ENCODE measurements at places on chromosomes 13 and 19.

- peak; percentile 78 for DNase-seq
Measured at GRCh38 chr13:46334035-46334822, 52.8 kb downstream of the RUBCNL start.

- DNase-seq: peak; percentile 75
Measured at GRCh38 chr13:59318320-59318930, 845.3 kb downstream of the DIAPH3 start.

GRCh38 chr13:79457390-79457789 lies 23.6 kb upstream of the NDFIP2 start:
- DNase-seq: no peak

DNA sequence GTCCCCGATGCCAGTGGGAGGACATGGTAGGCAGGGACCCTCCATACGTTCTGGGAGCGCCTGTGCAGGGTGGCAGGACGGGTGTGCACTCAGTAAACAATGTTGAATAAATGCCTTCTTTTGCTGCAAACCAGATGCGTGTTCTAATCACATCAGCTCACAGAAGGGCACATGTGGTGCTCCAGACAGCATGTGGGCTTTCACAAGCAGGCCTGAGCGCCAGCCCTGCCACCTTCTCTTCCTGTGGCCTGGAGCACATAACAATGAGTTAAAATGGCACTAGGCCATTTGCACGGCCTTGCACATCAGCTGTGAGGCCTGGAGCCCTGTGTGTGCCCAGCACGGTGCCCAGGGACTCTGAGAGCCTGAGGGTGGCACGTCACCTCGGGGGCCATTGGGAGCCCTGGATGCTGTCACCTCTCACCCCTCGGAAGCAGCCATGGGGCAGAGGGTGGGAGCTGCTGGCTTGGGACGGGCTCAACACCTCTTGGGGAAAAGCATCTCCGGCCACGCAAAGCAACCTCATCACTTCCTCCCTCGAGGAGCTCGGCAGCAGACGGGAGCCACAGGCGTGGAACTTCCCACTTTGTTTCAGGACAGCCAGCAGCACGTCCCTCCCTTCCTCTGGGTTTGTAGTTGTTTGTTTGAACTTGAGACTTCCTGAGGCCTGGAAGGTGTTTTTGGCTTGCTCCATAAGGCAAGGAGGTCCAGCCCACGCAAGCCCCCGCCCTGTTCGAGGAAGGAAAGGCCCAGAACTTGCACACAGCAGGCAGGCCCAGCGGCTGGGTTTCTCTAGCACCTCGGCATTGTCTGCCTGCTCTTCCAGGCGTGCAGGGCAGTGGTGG lies 9.8 kb downstream of the MCF2L start:
- no peak for DNase-seq

DNA sequence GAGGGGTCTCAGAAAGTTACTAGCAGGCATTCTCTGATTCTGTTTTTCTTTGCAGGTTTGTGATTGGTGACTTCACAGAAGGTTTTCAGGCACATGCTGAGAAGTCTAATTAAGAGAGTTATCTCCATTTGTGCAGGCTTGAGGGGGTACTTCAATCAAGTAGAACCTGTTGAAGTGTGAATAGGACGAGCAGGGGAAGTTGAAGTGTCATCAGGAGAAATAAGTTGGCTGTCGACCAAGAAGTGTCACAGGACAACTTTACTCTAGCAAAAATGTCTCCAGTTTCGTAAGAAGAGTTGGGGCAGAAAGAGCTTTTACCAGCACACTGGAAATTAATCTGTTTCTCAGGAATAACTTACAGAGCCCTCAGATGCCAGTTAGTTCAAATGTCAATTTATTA lies 576.5 kb upstream of the SLITRK5 start:
- DNase-seq: peak; percentile 7

- DNase-seq: no peak
Measured at GRCh38 chr13:109680288-109680687, 106.1 kb downstream of the IRS2 start.

DNA sequence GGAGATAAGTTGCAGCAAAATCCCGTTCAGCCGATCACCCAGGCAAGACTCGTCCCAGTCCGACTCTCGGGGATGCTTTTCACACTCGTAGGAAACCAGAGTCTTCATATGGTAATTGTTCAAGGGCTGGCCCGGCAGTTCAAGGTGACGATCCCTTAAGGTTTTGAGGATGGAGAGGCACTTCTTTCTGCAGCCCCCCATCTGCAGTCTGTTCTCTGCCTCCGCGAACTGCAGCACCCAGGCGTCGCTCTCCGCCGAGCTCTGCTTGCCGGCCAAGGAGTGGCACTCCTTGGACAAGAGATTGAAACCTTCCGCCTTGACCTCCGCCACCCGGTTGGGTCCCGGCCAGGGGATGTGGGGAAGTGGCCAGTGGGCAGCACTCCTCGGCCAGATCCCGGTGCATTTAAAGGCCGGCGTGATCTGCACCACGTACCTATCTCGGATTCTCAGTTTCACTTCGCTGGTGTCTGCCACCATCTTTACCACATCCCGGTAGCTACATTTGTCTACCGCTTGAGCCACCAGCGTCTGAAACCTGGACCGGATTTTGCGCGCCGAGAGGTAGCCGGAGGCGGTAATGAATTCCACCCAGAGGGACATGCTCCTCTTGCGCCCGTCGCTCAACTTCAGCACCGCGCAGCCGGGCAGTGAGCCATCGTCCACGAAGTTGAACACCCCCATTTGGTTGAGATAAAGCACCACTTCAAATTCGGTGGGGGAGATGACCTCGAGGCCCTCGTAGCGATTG lies 1.1 kb downstream of the MAB21L1 start:
- no peak for DNase-seq

DNA sequence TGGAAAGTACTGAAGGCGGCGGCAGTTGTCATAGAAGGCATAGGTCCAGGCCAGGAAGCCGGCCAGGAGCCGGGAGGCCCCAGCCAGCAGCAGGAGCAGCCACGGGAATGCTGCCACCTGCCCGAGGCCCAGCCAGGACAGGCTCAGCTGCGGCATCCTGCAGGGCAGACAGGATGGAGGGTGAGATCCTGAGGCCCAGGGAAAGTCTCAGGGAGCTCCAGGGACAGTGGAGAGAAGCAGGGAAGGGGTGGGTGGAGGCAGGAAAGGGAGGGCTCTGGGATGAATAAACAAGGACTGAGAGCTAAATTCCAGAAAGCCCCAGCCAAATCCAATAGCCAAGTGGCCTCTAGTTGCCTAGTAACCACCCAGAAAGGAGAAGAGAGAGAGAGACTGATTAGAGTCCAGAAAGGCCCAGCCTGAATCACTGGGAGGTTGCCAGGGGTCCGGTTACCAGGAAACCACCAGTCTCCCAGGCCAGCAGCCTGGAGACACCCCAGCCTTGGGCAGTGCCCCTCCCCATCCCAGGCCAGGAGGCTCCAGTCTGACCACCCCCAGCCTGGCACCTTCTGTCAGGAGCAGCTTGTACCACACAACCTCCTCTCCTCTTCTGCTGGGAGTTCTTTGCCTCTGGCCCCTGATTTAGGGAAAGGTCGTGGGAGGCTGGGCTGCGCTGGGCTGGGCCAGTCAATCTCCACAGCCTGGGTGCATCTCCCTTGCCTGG lies 7.5 kb upstream of the OR10H5 start:
- no peak for DNase-seq

DNA sequence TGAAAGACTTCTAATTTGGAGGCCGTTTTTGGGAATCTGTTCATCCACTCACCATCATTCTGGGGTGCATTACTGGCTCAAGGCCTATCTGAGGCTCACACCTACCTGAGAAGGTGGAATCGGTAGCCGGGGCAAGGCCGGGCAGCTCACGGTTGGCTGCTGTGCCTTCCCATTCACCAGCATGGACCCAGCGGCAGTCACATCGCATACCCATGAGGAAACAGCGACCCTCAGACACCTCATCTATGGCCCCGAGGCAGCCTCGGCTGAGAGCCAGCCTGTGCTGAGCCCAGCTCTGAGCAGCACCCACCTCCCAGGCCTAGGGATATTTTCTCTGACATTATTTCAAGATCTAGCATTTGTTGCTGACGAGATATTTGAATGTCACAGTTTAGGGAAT lies 130.5 kb downstream of the ATP11A start:
- DNase-seq: no peak

DNA sequence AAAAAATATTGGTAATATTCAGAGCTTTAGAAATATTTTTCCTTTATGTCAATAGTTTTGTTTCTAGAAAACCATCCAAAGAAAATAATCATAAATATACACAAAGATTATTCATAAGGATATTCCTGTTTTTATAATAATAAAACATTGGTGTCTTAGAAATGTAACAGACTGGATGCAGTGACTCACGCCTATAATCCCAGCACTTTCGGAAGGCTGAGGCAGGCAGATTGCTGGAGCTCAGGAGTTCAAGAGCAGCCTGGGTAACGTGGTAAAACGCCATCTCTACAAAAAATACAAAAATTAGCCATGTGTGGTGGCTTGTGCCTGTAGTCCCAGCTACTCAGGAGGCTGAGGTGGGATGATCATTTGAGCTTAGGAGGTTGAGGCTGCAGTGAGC lies 106.8 kb downstream of the DHRS12 start:
- DNase-seq: no peak

- peak; percentile 50 for DNase-seq
Measured at GRCh38 chr13:53200498-53201453, 172.2 kb downstream of the OLFM4 start.

DNA sequence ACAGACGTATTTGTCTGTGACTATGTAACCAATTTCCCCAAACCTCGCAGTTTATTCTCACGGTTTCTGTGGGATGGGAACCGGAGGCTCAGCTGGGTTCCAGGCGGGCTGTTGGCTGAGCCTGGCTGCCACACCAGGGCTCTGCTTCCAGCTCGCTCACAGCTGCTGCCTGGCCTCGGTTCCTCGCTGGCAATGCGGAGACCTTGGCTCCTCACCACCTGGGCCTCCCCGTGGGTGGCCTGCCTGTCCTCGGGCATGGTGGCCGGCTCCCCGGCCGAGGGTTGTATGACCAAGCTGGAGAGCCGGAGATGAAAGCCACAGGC lies 218.9 kb upstream of the MAB21L1 start:
- no peak for DNase-seq

GRCh38 chr19:41377977-41378709 lies 1.8 kb downstream of the TMEM91 start:
- no peak for DNase-seq

DNA sequence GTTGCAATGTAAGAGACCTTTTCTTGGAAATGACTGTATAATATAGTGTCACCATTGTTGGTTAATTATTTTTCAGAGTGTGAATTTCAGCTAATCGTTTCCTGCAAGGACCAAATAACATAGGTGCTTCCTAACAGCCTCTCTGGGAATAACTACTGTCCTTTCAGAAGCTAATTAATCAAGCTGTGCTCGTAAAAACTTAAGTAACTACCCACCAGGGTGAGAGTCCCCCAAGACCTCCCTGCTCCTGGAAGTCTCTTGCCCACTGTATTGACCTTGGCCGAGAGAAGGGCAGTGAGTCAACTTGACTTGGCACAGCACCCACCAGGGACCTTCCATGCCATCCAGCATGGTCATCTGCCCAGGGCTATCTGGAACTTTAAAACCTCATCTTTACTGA lies 50.3 kb downstream of the UQCRFS1 start:
- DNase-seq: no peak

- no peak for DNase-seq
Measured at GRCh38 chr13:71214357-71214756, 652.6 kb downstream of the DACH1 start.

GRCh38 chr13:26518451-26518959 lies 39.0 kb upstream of the WASF3 start:
- no peak for DNase-seq

DNA sequence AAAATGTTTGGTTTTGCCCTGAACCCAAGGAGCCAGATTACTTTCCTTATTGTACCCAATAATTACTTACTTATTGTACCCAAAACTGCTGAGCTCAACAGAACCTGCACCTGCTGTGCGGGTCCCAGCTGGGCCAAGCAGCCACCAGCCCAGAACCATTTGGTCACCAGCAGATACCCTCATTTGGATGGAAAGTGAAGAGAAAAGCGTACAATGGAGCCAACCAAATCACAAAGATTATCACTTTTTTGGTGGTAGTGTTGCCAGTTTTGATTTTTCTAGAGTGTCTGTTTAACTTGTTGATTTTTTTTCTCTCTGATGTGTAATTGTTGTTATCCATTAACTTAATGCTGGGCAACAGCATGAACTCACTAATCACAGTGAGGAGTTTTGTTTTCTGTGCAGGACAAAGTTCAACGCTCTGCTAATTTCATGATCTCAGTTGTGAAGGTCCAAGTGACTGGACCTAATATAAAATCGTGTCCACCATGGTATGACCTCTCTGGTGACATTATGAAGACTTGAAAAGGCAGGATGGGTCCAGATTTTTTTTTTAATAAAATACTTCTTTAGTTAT lies 23.8 kb downstream of the SPATA13 start:
- DNase-seq: no peak

- peak; percentile 79 for DNase-seq
Measured at GRCh38 chr19:48419158-48419920, 25.9 kb downstream of the GRIN2D start.

DNA sequence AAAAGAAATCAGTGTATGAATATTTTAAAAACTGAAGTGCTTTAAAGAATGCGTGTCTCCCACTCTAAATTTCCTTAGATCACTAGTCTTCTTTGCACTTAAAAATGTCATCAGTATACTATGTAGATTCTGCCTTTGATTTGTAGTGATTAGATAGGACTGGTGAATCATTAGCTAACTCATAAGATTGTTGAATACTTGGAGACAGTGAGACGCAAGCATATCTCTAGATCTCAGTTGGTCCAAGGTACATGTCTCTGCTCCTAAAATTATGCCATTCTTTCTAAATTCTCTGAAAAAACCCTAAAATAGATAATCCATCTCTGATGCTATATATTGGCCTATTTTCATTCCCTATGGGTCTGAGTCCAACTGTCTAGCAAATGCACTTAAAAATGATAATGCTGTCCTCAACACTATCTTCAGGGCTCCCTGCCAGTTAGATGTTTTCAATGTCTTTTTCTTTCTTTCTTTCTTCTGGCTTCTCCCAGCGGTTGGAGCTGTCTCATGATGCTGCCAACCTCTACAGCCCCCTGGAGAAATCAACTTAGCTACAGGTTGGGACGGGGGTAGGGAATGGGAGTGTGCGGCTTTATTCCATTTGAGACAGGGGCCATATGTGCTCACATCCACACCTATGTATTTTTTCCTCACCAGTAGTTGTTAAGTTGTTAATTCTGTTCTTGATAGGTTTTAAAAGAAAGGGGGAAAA lies 301.0 kb downstream of the NDFIP2 start:
- DNase-seq: no peak

- no peak for DNase-seq
Measured at GRCh38 chr13:96573563-96573962, 420.7 kb downstream of the OXGR1 start.

DNA sequence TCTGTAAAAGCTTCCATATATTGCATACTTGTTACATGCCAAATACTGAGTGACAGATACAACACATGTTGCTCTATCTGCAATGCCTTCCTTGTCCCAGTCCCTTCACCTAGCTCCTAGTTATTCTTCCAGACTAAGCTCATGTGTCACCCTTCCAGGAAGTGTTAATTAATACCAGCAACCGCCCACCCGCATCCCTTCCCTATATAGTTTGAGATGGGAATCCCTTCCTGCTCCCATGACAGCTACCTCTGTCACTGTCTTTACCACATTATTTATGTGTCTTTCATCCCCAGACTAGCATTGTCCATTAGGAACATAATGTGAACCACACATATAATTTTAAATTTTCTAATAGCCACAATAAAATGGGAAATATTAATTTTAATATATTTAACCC lies 49.5 kb upstream of the FRY start:
- DNase-seq: no peak

GRCh38 chr13:80296638-80297037 lies 44.3 kb downstream of the SPRY2 start:
- no peak for DNase-seq
